ENCODE measurements at places on chromosomes 7 and 10.

DNA sequence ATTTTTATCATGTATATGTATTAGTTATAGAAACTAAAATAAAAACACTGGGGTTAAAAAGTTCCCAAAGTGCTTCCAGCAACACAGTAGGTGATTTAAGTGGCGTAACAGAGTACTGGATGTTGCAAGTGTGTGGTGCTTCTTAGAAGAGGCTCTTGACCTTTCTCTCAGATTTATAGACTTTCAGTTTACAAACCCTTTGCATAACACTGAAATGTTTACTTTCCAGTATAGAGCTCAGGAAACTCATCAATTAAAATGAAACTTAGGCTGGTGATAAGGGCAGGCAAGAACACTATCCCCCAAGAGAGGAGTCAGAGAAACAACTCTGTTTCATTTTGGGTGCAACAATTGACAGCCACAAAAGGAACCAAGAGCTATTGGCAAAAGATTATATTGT is 27.5 kb upstream of the SMC3 start:
- H3K27ac ChIP-seq = no peak overlapping the region
- no peak overlapping the region for H3K4me3 ChIP-seq
- DNase-seq = no peak
- H3K27me3 ChIP-seq = no peaks in the 10 kb centered on the region
- H3K36me3 ChIP-seq = no peaks in the 10 kb centered on the region
- H3K4me1 ChIP-seq = peaks cover 10% of the 10 kb centered on the region

DNA sequence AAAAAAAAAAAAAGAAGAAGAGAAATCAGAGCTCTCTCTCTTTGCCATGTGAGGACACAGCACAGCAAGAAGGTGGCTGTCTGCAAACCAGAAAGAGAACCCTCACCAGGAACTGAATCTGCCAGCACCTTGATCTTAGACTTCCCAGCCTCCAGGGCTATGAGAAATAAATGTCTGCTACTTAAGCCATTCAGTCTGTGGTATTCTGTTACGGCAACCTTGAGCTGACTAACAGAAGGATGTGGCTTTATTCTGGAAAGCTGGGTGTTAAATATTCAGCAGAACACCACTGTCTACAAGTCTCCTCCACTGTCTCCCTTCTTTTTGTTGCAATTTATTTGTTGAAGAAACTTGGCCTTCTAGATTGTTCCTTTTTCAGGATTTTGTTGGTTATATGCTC is 5.0 kb downstream of the COL26A1 start:
- DNase-seq = no peak
- peaks cover 66% of the 10 kb centered on the region for H3K27me3 ChIP-seq

DNA sequence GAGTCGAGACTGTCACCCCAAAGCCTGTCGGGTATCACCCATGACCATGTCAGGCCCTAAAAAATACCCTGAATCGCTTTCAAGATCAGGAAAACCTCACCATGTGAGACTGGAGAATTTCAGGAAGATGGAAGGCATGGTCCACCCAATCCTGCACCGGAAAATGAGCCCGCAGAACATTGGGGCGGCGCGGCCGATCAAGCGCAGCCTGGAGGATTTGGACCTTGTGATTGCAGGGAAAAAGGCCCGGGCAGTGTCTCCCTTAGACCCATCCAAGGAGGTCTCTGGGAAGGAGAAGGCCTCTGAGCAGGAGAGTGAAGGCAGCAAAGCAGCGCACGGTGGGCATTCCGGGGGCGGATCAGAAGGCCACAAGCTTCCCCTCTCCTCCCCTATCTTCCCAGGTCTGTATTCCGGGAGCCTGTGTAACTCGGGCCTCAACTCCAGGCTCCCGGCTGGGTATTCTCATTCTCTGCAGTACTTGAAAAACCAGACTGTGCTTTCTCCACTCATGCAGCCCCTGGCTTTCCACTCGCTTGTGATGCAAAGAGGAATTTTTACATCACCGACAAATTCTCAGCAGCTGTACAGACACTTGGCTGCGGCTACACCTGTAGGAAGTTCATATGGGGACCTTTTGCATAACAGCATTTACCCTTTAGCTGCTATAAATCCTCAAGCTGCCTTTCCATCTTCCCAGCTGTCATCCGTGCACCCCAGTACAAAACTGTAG is 176.2 kb downstream of the RTKN2 start:
- no peak overlapping the region for H3K27ac ChIP-seq
- H3K27me3 ChIP-seq = no peaks in the 10 kb centered on the region
- H3K36me3 ChIP-seq = peaks cover 31% of the 10 kb centered on the region
- no peak overlapping the region for H3K4me3 ChIP-seq

DNA sequence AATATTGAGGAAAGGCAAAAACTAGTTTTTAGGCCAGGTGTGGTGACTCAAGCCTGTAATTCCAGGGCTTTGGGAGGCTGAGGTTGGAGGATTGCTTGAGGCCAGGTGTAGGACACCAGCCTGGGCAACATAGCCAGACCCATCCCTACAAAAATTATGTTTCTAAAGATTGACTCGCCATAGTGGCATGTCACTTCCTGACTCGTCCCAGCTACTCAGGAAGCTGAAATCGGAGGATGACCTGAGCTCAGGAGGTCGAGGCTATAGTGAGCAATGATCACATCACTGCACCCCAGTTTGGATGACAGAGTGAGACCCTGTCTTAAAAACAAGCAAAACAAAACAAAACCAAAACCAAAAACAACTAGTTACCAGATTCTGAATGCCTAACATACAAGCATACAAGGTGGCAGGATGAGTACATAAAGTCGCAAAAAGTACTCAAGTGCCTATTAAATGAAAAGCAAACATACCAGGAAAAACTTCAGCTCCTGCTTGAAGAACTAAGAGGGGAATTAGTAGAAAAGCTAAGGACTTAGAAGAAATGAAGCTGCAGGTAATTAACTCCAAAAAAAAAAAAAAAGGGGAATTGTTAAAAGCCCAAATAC is 14.1 kb downstream of the ZNF398 start:
- no peak overlapping the region for H3K27ac ChIP-seq
- H3K27me3 ChIP-seq = no peaks in the 10 kb centered on the region
- DNase-seq = no peak
- peaks cover 45% of the 10 kb centered on the region for H3K36me3 ChIP-seq

- H3K27me3 ChIP-seq = no peaks in the 10 kb centered on the region
- H3K4me3 ChIP-seq = no peak overlapping the region
- H3K27ac ChIP-seq = no peak overlapping the region
- H3K36me3 ChIP-seq = peaks cover 69% of the 10 kb centered on the region
- no peak for DNase-seq
Observed at GRCh38 chr10:77993620-77994019, 35.7 kb downstream of the POLR3A start.

- no peak overlapping the region for H3K27ac ChIP-seq
- no peaks in the 10 kb centered on the region for H3K27me3 ChIP-seq
- no peaks in the 10 kb centered on the region for H3K36me3 ChIP-seq
- H3K4me3 ChIP-seq = no peak overlapping the region
- DNase-seq = no peak
Observed at GRCh38 chr7:156050636-156051569, 238.6 kb upstream of the SHH start.

GRCh38 chr7:2497065-2497464 is 20.9 kb upstream of the GRIFIN start:
- H3K27ac ChIP-seq = peak overlapping the region; percentile 29
- H3K4me1 ChIP-seq = no peaks in the 10 kb centered on the region
- DNase-seq = no peak
- peaks cover 10% of the 10 kb centered on the region for H3K36me3 ChIP-seq
- H3K4me3 ChIP-seq = no peak overlapping the region

- DNase-seq = no peak
- no peaks in the 10 kb centered on the region for H3K27me3 ChIP-seq
- no peak overlapping the region for H3K4me3 ChIP-seq
- H3K36me3 ChIP-seq = no peaks in the 10 kb centered on the region
- no peak overlapping the region for H3K27ac ChIP-seq
- H3K4me1 ChIP-seq = peaks cover 6% of the 10 kb centered on the region
Observed at GRCh38 chr7:131194070-131194865, 133.4 kb upstream of the MKLN1 start.

GRCh38 chr7:24943096-24943948 is 36.7 kb downstream of the OSBPL3 start:
- H3K4me1 ChIP-seq = peaks cover 34% of the 10 kb centered on the region
- no peak overlapping the region for H3K4me3 ChIP-seq
- no peak for DNase-seq
- H3K27ac ChIP-seq = peak overlapping the region; percentile 41

DNA sequence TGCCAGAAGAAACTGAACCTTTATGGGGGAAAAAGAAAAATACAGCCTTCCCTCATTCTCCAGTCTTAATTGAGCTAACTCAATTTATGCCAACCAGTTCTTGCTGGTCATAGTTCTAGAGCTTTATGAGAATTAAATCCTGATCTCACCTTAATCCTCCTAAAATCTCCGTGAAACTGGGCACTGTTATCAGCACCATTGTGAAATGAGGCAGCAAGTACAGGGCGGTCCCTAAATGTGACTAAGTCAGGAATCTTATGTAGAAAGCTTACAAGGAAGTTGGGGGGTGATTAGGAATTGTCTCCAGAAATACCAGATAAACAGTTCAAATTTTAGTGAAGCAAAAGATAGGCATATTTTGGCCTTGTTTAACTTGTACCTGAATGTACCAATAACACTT is 10.7 kb upstream of the INSYN2A start:
- H3K27me3 ChIP-seq = no peaks in the 10 kb centered on the region
- no peak overlapping the region for H3K27ac ChIP-seq
- no peaks in the 10 kb centered on the region for H3K36me3 ChIP-seq

DNA sequence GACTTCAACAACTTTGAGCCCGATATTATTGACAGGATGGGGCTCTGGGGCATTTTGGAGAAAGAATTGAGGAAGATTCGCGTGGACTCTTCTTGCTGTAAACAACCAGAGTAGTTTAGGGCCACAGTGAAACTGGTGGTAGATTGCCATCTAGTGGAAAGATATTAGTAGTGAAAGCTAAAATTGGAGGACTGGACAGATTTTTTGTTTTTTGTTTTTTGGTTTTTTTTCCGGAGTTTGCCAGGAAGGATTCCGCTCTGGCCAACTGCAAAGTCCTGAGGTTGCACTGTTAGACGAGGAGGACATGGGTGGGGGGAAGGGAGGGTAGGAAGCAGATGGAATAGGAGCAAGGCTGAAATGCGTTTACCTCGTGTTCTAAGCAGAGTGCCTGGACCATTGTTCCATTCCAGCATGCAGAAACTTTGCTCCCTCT is 11.7 kb downstream of the NOBOX start:
- peak; percentile 26 for DNase-seq
- H3K36me3 ChIP-seq = no peaks in the 10 kb centered on the region
- H3K27me3 ChIP-seq = no peaks in the 10 kb centered on the region
- no peak overlapping the region for H3K4me3 ChIP-seq
- peaks cover 4% of the 10 kb centered on the region for H3K4me1 ChIP-seq
